ENCODE measurements at places on chromosomes 1 and 21. TPM values are rescaled to one million over a fixed set of nuclear protein-coding genes. Genes with fewer than 3 reads are reported as not detected.

The RPE65 gene
- not detected for total RNA-seq

The RIPPLY3 gene
- 2.1 TPM for total RNA-seq

The RNU1-1 gene
- under 0.01 TPM for total RNA-seq

The SPRR1B gene
- not detected for total RNA-seq

The SPATA21 gene
- total RNA-seq = not detected

The CTNNBIP1 gene
- 31.4 TPM for total RNA-seq

The CDC42SE1 gene
- total RNA-seq = 87.7 TPM

The TFF3 gene
- total RNA-seq = 23.9 TPM

DNA sequence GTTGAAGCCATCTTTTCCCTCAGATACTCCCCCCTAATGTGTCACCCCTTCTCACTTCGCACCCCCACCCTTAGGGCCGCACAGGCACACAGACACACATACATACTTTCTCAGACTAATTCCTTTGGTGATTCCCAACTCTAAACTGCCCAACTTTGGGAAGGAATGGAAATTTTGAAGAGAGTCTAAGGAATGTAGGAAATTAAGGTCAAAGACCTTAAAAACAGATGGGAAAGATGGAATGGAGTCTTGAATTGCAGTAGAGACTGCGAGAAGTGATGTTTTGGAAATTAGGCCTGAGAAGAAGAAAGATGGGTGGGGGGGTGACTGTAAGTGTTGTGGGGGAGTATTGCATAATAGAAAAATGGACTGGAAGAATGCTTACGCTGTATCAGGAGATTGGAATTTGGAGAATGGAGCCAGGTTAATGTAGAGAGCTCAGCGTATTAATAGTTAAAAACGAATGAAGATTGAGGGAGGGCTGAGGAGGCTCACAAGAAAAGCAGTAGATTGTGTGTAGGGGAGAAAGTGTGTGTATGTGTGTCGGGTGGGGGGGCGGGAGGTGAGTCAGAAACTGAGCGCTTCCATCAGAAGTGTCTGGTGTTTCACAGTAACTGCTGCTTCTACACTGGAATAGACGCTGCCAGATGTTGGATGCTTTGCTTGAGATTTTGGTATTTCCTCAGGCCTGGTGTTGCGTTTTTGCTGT is 1.7 kb downstream of the PIP5K1A start:
- H3K27me3 ChIP-seq = no peaks in the 10 kb centered on the region
- H3K36me3 ChIP-seq = peaks cover 5% of the 10 kb centered on the region
- peak overlapping the region; percentile 70 for H3K27ac ChIP-seq
- peak; percentile 54 for DNase-seq

DNA sequence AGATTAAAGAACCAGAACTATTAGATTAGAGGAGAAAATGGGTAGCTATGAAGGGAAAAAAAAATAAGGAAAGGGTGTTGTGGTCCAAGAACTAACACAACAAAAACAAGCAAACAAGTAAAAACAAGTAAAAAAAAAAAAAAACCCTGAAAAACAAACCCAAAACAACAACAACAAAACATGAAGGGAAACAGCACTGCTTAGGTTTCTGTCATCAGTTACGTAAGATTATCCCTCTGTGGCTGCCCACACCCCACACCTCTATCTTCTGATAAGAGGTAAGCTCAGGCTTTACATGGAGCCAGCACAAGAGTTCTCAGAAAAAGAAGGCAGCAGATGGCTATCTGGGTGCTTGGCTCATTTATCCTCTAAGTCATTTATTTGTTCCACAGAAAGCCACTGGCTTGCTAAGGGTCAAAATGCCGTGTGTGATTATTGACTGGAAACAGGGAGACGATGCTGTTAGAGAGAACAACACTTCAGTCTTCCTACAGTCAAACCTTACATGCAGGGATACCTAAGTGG is 57.5 kb downstream of the KIAA0319L start:
- DNase-seq = no peak
- no peaks in the 10 kb centered on the region for H3K36me3 ChIP-seq
- H3K27me3 ChIP-seq = no peaks in the 10 kb centered on the region
- H3K4me3 ChIP-seq = no peak overlapping the region

GRCh38 chr1:211113566-211113965 is 20.4 kb downstream of the KCNH1 start:
- H3K4me1 ChIP-seq = no peaks in the 10 kb centered on the region
- H3K27ac ChIP-seq = no peak overlapping the region
- H3K4me3 ChIP-seq = no peak overlapping the region
- H3K36me3 ChIP-seq = no peaks in the 10 kb centered on the region
- peaks cover 4% of the 10 kb centered on the region for H3K27me3 ChIP-seq
- DNase-seq = no peak

GRCh38 chr1:211589782-211590721 is 11.1 kb upstream of the SLC30A1 start:
- no peak overlapping the region for H3K27ac ChIP-seq
- H3K4me3 ChIP-seq = no peak overlapping the region
